ENCODE measurements at places on chromosomes 7 and 10.

DNA sequence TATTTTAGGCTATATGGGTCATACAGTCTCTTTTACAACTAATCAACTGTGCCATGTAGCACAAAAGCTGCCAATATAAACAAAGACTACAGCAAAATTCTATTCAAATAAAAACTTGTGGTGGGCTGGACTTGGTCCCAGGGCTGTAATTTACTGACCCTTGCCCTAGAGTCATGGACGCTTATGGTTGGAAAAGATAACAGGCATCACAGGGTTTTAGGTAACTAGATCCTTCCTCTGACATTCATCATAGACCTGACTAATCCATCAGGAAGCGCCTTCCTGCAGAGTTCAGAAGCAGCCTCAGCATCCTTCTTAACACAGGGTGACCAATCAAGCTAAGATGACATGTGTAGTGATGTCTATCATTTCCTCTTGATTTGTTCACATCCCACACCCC is 40.2 kb upstream of the GPAM start:
- DNase-seq, result no peak

DNA sequence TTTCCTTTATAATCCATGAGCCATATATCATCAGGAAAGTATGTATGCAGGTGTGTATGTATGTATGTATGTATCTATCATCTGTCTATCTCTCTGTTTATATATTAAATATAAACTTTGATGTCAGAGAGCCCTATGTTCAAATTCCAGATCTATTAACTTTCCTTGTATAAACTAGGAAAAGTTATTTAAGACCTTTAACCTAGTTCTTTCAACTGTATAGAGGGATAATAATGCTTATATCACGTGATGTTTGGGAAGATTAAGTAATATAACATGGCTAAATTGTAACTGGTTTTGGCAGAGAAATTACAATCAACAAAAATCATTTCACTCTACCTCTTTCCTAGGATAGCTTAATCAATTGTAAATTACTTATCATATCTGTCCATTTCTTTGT is 628.3 kb upstream of the IGFBP3 start:
- no peak for DNase-seq

GRCh38 chr7:80135309-80136104 is 876 bp downstream of the GNAI1 start:
- DNase-seq, result no peak

GRCh38 chr10:29699621-29700020 is 64.8 kb upstream of the SVIL start:
- no peak for DNase-seq

DNA sequence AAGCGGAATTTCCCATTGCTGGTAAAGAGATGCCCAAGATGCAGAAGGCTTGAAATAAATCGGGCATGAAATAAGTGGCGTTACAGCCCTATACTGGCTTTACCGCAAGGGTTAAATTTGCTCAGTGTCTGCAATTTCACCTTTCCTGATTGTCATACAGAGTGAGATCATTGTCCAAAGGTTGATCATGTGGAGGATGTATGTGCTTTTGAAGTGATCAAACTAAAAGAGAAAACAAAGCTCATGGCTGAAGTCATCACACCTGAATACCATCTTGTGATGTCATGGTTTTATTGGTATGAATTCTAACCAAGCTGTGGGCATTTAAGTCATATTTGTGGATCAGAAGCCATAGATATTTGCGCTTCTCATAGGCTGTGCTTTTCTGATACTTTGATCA is 635.5 kb downstream of the AUTS2 start:
- DNase-seq, result no peak

GRCh38 chr10:22321924-22322640 is 1.2 kb downstream of the BMI1 start:
- DNase-seq, result peak; percentile 28

DNA sequence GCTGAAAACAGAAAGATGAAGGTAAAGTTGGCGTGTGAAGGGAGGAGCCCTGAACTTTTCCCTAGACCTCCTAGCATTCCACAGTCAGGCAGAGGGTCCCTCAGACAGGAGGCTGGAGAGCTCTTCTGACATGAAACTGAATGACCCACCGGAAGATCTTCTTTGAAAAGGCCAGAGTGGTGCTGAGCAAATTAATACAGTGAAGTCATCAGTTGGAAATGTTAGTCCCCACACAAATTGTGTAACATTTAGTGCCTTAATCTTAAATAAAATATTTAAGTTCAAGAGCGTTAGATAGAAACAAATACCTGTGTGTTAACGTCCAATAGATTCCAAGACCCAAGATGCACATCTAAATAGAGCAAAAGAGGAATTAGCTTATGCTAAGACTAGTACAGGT is 49.0 kb upstream of the WNT16 start:
- DNase-seq, result no peak

DNA sequence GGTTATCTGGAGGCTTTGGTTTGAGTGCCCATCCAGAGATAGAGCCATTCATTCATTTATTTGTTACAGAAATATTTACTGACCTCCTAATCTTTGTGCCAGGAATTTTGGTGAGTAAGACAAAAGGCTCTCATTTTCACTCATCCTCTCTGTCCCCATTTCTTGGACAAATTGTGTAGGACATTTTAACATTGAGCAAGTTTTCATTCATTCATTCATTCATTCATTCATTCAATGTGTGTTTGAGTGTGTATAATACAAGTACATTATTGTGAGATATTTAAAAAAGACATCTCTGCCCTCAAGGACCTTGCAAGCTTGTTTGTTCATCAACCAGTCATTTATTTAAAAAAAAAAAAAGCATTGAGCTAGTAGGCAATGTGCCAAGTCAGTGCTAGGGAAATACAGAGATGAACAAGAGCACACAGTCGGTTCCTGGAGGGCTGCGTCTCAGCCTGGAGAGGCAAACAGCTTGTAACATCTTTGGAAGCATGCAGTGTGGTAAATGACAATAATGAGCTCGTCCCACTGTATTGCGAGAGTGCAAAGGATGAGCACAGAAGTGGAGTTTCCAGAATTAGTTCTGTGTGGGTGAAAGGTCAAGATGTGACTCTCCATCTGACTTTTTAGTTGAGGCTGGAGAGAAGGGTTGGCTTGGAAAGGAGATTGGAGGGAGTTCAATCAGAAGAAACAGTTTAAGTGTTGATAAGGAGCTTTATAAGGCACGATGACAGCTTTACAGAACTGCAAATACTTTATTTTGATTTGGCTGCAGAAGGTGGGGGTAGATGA is 50.5 kb upstream of the HBP1 start:
- DNase-seq, result no peak

DNA sequence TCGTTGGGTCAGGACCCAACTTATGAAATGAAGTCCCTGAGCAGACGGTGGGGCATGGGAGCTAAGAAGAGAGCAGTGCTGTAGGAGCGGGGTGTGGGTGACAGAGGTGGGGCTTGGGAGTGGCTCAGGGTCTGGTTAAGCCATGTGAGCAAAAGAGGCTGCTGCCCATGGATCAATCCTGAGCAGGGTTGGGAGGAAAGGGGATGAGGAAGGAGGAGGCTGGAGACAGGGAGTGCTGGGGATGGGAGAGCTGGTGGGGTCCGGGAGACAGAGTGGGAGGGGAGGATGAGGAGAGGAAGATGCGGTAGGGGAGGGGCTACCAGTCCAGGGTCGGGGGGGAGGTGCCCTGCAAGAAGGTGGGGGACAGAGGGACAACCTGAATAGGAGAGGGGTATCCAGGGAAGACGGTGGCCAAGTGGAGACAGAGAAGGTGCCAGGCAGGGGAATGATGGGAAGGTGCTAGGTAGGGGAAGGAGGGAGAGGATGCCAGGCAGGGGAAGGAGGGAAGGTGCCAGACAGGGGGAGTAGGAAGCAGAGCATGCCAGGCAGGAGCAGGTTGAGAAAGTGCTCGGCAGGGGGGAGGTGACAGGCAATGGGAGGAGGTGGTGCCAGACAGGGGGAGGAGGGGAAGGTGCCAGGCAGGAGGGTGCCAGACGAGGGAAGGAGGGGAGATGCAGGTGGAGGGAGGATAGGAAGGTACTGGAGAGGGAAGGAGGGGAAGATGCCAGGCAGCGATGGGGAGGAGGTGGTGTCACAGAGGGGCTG is 27.5 kb upstream of the SMARCD3 start:
- DNase-seq, result no peak

GRCh38 chr7:158529181-158530096 is 58.2 kb downstream of the PTPRN2 start:
- no peak for DNase-seq

DNA sequence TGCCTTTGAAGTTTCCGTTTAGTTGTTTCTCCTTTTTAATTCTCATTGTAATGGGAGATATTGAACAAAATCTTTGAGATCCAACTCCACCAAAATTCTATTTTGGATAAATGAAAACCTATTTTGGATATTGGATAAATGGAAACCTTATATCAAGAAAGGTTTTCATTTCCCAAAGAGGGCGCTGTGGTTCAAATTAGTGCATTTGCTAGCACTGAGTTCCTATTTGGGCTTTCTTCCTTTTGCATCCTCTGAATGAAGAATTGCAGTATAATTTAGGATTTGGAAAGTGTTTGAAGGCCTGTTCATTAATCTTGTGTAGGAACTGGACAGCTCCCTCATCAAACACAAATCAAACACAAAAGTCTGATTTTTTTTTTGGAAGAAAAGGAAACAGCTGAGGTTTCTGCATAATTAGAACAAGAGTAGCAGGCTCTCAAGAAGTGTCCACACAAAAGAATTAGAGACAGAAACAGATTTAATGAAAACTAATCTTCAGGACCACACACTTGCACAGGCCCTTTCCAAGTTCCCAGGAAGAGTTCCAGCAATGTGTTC is 80.8 kb upstream of the KLF14 start:
- DNase-seq, result no peak

- no peak for DNase-seq
These were observed 257.9 kb downstream of the ABCA13 start for GRCh38 chr7:48429117-48429516.

DNA sequence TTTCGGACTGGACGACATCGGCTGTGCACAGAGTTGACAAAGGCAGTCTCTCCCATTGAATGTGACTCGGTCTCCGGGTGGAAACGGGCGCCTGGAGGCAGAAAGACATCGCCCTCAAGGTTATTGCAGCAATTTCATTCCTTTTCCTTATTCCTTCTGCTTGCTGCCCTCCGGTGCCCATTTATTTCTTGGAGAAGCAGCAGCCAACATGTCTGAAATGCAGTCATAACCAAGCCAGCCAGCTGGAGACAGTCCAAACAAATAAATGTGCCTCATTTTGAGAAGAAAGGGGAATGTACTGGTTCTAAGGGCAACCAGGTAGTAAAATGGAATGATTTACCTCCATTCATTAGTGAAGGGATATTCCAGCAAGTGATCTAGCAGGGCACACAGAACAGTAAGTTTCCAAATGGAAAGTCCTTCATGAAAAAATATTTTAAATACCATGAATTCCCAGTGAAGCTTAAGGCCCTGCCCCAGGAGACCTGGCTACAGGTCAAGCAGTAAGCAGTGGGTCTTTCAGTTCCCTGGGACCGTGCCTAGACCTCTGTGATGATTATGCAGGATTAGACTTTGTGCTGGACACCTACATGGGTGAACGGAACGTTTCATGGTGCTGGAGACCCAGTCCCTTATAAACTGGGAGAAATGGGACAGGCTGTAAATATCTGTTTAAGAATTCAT is 86.6 kb downstream of the ABLIM1 start:
- DNase-seq, result no peak

DNA sequence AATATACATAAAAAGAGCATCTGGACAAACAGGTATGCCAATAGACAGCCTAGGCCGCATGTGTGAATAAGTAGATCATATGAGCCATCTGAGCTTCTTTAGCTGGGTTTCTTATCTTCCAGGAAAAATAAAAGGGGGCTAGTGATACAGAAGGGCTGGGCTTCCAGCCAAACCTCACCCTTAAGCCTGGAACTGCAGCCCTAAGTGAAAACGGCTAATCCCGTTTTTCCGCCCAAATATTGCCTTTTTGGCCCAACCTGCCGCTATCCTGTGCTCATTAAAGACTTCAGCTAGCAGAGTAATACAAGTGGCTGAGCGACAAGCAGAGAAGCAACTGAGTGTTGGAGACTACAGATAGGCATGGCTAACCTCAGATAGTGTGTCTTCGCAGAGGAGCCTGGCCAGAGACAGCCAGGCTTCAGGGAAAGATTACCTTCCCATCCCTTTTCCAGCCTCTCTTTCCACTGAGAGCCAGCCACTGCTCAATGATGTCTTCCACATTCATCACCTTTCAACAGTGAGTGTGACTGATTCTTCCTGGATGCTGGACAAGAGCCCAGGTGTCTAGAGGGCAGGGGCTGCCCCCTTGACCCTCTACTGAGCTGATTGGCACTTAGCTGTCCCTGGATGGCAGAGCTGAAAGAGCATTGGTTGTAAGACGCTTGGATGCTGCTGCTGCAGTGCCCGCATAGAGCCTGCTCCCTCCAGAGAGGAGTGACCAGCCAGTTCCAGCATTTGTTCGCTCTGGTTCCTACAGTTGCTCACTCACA is 108.9 kb downstream of the ITGB8 start:
- DNase-seq, result no peak

DNA sequence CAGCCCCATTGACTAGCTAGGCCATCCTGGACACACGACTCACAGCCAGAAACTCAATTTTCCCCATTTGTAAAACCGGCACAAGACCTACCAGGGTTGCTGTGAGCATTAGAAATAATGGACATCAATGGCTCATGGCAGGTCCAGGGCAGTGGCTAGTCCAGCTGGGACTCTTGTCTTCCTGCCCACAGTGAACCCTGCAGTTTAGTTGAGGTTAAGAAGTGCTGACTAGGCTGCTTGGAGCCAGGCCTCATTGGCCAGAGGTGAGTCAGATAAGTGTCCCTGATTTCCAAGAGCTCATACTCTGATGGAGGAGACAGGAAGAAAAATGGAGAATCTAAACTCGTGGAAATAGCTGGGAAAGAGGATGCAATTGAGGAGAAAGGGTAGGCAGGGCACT is 123.4 kb upstream of the ZNF92 start:
- no peak for DNase-seq

DNA sequence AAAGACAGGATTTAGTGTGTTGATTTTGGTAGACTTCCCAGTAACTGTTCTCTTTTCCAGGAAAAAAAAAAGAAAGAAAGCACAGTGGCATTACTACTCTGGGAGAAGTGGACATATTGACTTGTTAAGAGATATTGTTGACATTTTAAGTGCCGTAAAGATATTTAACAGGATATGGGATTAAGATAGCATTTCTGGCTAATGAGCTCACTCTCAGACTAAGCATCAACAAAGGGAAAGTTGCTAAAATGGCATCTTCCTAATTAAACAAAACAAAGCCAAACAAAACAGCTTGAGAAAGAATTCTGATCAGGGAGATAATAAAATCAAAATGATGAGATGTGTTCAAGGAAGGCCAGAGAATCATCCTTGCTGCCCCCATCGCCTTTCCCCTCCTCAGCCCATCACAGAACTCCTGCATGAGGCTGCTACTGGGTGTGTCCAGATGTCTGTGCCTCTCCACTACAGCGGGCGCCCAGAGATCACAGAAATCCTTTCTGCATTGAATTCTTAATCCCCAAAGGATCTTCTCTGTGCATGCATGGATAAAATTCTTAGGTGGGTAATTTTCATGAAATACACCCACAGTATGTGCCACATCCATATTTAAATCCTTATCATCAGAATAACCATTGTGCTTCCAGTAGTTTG is 270.5 kb downstream of the POU6F2 start:
- no peak for DNase-seq

- DNase-seq, result no peak
These were observed 66.3 kb downstream of the C10orf143 start for GRCh38 chr10:130044067-130045061.

GRCh38 chr10:2733278-2733963 is 333.9 kb upstream of the PFKP start:
- no peak for DNase-seq

- peak; percentile 68 for DNase-seq
These were observed 133.8 kb upstream of the HDAC9 start for GRCh38 chr7:18361756-18362155.

GRCh38 chr10:113475381-113475807 is 77.5 kb upstream of the HABP2 start:
- DNase-seq, result no peak
